Progenitor cell of endocrine pancreas (in vitro differentiated cells): ENCODE measurements at places on chromosomes 6 and 20.

DNA sequence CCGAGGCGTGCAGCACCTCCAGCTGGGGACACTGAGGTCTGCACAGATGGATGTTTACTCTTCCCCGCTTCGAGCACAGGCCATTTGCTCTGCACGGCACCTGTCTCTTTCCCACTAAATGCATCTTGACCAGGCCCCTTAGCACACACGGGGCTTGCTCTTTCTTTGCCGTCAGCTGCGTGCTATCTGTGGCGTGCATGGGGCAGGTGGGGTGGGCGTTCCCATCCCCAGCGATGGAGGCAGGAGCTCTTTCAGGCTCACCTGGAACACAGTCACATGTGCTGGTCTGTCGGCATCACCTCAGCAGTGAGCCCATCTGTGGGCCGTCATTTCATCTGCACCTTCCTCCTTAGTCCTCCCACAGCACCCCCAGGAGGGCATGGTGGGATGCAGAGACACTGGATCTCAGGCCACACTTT lies 35.1 kb downstream of the RBM38 start:
- H3K4me3 ChIP-seq: no peak overlapping the region
- H3K27me3 ChIP-seq: peaks cover 10% of the 10 kb centered on the region
- DNase-seq: no peak
- H3K36me3 ChIP-seq: no peaks in the 10 kb centered on the region
- H3K27ac ChIP-seq: no peak overlapping the region

GRCh38 chr6:127938701-127939100 lies 37.8 kb upstream of the THEMIS start:
- no peaks in the 10 kb centered on the region for H3K36me3 ChIP-seq
- H3K4me1 ChIP-seq: peaks cover 3% of the 10 kb centered on the region
- H3K27me3 ChIP-seq: no peaks in the 10 kb centered on the region
- DNase-seq: no peak
- H3K27ac ChIP-seq: no peak overlapping the region

DNA sequence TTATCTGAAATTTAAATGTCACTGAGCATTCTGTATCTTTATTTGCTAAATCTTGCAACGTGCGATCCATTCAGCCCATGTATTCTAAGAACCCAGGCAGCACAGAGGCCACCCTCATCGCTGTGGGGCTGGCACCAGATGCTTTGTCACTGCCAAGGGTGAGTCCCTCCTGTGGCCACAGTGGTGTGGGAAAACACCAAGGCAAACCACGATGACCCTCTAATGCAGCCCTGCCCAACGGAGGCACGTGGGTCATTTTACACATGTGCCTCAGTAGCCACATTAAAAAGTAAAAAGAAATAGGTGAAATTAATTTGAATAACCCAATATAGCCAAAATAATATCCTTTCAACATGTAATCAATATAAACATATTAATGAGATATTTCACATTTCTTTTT lies 221.7 kb downstream of the UNC5CL start:
- H3K4me3 ChIP-seq: no peak overlapping the region
- no peaks in the 10 kb centered on the region for H3K36me3 ChIP-seq
- no peak overlapping the region for H3K27ac ChIP-seq

- H3K36me3 ChIP-seq: peaks cover 10% of the 10 kb centered on the region
- no peaks in the 10 kb centered on the region for H3K27me3 ChIP-seq
- DNase-seq: no peak
- peaks cover 7% of the 10 kb centered on the region for H3K4me1 ChIP-seq
Measured at GRCh38 chr20:45323731-45324130, 15.6 kb upstream of the MATN4 start.

- H3K4me1 ChIP-seq: peaks cover 17% of the 10 kb centered on the region
- H3K36me3 ChIP-seq: no peaks in the 10 kb centered on the region
- DNase-seq: no peak
- no peak overlapping the region for H3K27ac ChIP-seq
- H3K27me3 ChIP-seq: peaks cover 3% of the 10 kb centered on the region
- no peak overlapping the region for H3K4me3 ChIP-seq
Measured at GRCh38 chr6:157558049-157558448, 177.1 kb downstream of the ZDHHC14 start.

GRCh38 chr20:37342231-37343177 lies 3.4 kb upstream of the SRC start:
- H3K36me3 ChIP-seq: no peaks in the 10 kb centered on the region
- H3K27ac ChIP-seq: peak overlapping the region; percentile 80
- no peak for DNase-seq
- no peak overlapping the region for H3K4me3 ChIP-seq
- H3K27me3 ChIP-seq: no peaks in the 10 kb centered on the region
- H3K4me1 ChIP-seq: peaks cover 27% of the 10 kb centered on the region

DNA sequence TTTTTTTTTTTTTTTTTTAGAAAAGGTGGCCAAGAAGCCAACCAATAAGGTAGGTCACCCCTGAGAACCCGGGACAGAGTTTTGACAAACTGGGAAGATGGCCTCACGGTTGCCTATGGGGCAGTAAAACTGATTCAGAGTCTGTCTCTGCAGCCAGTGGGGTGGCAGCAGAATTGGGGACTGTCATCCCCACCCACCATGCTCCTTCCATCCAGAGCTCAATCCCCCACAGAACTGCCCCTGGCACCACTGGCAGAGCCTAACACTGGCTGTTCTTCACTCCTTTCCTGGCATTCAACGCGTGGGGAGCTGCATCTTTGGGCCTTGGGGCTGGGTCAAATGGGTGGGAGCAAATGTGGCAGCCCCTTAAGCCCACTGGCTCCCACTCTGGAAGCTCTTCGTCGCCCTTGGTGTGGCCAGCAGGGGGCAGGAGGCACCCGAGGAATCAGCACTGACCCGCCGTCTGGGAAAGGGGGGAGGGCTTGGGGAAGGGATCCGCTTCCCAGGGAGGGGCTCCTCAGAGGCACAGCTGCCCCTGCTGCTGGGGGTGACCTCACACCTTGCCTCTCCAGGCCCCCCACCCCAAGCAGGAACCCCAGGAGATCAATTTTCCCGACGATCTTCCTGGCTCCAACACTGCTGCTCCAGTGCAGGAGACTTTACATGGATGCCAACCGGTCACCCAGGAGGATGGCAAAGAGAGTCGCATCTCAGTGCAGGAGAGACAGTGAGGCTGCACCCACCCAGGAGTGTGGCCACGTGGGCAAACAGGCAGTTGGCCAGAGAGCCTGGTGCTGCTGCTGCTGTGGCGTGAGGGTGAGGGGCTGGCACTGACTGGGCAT lies 10.4 kb downstream of the CD40 start:
- H3K27me3 ChIP-seq: peaks cover 44% of the 10 kb centered on the region
- no peak overlapping the region for H3K27ac ChIP-seq
- H3K4me3 ChIP-seq: no peak overlapping the region
